ENCODE measurements at places on chromosomes 5 and 9.

GRCh38 chr5:172901788-172902496, 57.3 kb upstream of the RPL26L1 start:
- no peak for DNase-seq

DNA sequence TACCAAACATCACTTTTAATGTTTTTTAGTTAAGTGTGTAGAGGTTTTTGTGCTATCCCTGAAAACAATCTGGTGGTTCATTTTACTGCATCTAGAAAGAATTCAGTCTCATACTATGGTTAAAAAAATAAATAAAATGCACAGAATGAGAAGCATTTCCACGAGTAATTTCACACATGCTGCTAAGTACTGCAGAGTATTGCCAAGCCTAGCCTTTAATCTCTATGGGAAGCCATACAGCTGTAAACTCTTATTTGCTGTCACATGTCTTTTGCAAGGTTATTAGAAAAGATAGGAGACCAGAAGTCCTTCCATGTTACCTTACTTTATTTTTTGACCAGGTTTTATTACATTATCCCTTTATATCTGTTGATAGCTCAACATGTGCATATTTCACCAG, 37.6 kb upstream of the MAN2A1 start:
- no peak for DNase-seq

GRCh38 chr5:31470608-31471007, 61.3 kb downstream of the DROSHA start:
- DNase-seq, result no peak

DNA sequence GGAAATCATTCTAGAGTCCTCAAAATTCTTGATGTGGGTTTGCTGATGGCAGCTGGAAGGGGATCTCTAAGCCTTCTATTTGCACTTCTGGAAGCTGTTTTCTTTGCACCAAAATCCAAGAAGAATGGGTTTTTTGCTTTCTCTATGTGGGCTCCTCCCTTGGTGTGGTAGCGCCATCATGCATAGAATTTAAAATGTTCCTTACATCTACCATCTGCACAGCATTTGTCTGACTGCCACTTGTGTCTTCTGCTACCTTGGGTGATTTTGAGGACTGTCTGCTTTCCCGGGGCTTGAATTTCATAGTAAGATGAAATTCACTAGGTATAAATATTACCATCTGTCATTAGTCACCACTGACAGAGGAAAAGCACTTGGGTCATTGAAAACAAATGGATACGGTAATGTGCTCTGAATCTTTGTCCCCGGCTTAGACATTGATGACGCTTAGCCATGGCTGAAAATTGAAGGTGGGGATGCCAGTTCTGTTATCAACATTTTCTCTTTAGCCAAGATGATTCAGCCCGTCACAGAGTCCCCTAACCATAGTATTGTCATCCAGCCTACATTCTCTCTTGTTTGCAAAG, 30.0 kb downstream of the SNX30 start:
- DNase-seq, result no peak

DNA sequence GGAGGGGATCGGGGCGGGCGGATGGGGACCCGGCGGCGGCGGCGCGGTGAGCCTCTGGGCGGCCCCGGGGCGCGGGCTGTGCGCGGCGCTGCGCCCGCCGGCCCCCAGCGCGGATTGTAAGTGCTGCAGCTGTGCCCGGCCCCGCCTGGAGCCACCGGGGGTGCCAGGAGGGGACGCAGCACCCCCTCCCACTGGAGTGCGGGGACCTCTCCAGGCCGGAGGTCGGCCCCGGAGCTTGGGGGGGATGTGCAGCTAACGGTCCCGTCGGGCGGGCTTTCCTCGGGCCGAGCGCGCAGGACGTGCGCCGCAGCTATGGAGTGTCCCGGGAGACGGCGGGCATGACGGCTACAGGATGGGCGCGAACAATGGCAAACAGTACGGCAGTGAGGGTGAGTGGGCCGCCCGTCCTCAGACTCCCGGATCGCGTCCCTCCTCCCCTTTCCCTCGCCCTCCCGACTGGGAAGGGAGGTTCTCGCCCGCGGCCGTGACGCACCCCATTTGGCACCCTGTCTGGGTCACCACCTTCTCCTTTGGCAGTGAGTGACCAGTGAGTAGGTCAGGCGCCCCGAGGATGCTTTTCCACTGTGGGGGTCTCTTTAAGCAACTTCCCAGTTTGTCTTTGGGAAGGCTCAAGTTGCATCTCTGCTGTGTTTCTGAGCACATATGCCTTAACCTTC, 483 bp downstream of the FBXL7 start:
- no peak for DNase-seq

DNA sequence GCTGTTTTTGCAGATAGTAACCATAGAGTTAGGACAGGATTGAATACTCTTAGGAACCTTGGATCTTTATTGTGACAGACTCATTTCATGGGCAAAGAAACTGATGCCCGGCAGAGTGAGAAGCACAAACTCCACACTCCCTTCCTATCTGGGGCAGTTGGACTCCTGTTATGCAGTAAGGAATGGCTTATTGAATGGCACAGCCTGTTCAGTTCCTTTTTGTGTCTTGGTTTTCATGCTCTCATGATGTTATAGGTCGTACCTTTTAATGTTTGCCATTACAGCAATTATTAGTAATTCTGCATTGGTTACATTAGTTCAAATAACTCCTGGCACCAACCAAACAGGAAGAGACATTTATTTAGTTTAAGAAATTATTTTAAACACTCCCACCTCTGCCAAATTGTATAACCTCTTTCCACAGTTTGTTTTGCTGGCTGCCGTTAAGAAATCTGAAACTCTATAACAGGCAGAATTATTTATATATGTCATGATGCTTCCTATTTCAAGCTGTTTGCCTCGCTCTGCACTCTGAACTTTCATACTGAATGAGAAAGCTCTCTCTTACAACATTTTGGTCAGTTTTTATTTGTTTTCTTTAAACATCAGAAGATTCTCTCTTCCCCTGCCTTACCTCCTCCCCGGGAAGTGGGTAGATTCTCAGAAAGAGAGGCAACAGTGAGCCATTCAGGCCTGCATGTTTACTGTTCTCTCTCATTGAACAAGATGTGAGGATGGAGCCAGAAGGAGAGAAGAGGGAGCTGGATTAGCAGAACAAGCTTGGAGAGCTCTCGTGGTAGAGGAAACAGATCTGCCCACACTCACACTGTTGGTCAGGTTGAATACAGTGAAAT, 144.4 kb downstream of the ARHGEF28 start:
- DNase-seq, result no peak

GRCh38 chr5:176723440-176723839, 76.2 kb downstream of the TSPAN17 start:
- no peak for DNase-seq

DNA sequence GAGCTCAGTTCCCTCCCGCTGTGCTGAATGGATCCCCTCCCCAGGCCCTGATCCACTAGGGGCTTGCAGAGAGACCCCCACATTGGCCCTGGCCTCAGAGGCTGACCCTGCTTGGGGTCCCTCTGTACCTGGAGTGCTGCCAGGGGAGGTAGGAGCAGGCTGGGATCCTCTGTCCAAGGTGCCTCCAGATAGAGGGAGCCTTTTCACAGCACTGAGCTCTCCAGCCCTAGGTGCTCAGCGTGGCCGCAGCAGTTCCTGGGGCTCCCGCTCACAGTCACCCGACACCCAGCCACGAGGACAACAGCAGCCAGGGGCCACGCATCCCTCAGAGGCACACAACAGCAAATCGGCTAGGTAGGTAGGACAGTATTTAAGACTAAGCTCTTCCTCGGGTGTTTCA, 62.2 kb upstream of the IRX2 start:
- DNase-seq, result no peak

DNA sequence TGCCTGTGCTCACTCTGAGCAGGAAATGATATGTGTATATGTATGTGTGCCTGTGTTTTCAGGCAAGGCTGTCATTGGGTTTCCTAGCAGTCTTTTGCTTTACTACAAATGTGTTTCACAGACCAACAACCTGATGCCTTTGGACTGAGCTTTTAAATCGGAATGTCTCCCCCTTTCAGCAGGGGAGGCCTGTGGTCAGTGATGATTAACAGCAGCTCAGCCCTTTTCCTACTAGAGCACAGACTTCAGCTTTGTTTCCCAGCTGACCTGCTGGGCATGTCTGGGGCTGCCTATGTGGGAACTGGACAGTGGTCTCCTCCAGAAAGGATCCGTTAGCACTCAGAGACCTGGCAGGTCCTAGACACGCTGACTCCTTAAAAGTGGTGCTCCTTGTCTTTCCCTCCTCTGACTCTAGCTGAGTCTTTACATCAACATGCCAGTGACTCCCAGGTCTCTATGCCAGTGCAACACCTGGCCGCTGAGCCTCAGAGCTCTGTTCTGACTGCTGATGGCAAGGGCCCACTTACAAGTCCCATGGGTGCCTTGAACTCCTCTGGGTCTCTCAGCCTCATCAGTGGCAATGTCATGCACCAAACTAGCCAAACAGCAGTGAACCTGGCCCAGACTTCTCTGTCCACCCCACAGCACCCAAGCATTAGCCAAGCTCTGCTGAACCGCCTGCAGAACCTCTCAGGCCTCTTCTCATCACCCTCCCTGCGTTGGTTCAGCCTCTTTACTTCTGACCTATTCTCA, 7.7 kb downstream of the MACROH2A1 start:
- DNase-seq, result no peak

- no peak for DNase-seq
These were observed 38.4 kb downstream of the UBE2QL1 start for GRCh38 chr5:6487081-6487480.

- no peak for DNase-seq
These were observed 437.9 kb downstream of the RAB3C start for GRCh38 chr5:59020611-59021285.

DNA sequence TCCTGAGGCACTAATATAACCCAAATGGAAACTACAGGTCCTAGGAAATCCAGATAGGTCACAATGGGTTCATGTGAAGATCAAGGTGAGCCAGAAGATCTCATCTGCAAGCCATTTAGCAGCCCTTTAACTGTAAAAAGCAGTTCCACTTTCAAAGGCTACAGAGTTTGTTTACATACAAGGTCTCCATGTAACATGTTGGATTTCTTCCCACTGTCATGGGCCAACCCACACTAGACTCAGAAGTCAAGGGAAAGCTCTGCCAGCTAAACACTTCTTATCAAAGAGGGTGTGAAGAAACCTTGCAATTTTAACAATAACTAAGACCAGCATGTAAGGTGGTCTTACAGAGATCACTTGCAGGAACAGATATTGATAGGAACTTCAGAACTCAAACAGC, 3.8 kb upstream of the CTNNAL1 start:
- no peak for DNase-seq

GRCh38 chr5:173319646-173320045, 8.6 kb downstream of the STC2 start:
- no peak for DNase-seq

- no peak for DNase-seq
These were observed 33.7 kb downstream of the PCDH1 start for GRCh38 chr5:141844414-141845097.

DNA sequence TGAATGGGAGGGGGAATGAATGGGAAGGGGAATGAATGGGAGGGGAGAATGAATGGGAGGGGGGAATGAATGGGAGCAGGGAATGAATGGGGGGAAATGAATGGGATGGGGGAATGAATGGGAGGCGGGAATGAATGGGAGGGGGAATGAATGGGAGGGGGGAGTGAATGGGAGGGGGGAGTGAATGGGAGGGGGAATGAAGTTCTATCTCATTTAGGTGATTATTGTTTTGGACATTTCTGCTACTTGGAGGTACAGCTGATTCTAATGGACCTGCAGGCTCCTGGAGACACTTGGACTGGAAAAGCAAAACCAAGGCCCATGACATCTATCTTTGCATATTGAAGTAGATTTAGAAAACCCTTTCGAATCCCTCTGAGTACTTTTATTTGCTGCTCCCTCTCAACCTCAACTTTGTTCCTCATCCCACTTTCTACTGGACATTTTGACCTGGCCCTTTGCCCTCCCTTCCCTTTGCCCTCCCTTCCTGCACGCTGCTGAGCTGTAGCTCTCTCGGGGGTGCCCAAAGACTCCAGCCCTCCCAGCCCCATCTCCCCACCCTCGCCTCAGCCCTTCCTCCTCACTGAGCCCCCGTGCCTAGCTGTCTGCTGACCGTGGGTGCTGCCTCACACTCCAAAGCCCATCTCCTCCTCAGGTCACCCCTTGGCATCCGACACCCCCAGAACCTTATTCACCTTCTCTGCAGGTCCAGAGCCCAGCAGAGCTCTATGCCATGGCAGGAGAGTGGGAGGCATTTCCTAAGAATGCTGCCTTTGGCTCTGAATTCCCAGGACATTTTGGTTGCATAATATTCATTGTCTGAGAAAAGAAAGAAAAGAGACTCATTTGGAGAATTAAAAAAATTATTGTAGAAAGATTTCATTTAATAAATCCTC, 19.9 kb upstream of the LPCAT1 start:
- DNase-seq, result no peak

GRCh38 chr5:67652201-67652600, 455.6 kb upstream of the CD180 start:
- DNase-seq, result no peak

- no peak for DNase-seq
These were observed 97.2 kb downstream of the ROR2 start for GRCh38 chr9:91852801-91853347.

GRCh38 chr5:103951776-103952175, 389.2 kb upstream of the NUDT12 start:
- no peak for DNase-seq

DNA sequence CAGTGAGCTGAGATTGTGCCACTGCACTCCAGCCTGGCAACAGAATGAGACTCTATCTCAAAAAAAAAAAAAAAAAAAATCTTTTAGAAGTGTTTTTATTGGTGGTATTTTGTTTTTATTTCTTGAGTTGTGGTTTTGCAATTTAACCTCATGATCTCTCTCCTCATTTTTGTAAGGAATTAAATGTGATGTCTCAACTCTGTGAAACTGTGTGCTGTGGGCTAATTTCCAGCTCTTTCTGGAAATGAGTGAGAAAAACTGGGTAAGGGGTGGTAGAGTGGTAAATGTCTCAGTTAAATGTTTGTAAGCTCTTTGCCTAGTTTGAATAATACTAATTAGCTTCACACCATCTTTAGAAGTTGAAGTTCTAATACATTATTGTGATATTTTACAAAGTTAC, 29.0 kb downstream of the ACO1 start:
- no peak for DNase-seq

DNA sequence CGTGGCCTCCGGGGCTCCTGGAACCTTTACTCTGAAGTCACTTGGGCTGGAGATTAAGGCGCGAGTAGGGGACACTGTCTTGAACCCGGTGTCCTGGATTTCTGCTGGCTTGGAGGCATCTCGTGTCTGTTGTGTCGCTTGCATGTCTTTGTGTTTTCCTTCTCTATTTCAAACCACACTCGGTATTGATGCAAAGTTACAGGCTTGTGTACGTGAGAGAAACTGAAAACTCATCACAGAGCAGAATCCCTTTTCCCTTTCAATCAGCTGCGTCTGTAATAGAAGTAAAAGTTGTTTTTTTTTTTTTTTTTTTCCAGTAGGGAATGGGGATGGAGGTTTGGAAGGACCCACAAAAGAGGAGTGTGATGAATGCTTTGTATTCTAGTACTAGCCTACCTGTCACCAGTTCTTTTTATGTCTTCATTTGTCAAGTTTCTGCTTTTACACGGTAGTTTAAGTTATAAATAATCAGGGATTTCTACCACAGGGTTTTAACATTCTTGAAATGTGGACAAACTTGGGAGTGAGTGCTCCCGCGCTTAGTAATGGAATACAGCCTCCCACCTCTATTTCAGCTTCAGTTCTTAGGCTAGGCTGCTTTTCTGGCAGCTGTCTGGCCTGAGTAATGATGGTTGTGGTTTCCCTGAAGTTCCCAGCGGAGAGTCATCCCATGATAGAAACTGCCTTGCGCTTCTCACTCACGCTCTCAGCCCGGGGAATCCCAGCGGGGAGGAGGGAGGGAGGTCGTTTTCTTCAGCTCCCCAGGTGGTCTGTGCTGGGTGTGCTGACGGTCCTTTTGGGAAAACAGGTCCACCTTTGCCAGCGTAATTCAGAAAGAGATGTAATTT, 763 bp downstream of the TJP2 start:
- DNase-seq, result no peak
